Caudate nucleus (tissue), 63 donors: ENCODE measurements at places on chromosomes 13 and 19.

DNA sequence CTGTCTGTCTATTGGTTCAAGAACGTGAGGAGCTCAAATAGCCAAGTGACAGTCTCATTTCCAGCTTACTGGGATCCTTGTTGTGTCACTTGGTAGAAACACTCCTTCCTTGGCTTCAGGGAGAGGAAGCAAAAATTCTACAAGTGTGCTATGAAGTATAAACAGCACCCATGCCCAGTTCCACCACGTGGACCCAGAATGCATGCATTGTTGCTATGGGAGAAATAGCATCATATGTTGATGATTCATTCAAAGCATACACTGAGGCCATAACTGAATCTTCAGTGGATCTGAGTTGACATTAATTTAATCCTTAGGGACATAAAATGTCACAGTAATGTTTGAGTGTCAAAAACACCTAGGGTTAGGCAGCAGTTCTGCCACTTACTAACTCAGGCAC is 199.0 kb upstream of the RXFP2 start:
- DNase-seq: no peak

DNA sequence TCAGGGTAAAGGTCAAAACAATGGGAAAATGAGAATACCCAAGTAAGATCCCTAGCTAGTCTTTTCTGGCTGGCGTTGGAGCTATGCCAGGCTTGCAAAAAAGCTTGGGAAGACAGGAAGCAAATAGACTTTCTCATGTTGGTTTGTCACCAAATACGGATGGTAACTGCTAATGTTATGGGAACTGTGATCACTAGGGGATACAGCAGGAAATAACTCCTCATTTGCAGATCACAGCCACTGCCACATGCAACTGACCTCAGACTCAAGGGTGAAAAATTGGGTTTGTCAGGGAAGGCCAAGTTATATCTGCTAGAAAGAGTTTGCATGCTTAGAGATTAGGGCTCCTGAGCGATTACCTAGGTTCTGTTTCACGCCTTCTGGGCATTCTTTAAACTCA is 162.9 kb downstream of the NHLRC3 start:
- no peak for DNase-seq

- DNase-seq: no peak
Observed at GRCh38 chr13:110885966-110886869, 28.7 kb downstream of the ANKRD10 start.

DNA sequence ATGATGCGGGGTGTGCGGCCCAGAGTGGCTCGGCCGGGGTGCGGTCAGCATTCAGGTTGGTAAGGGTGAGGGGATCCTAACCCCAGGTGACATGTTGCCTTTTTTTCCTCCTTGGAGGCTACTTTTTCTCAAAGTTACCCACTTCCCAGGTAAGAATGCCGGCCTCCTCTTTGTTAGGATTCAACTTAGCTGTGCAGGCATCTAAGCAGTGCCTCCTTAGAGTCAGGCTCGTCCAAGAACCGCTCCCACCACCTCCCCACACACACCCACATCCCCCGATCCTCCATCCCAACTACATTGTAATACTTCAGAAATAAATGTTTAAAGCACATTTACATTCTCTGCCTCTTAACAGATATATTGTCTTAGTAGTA is 733 bp upstream of the ENOX1 start:
- no peak for DNase-seq

- no peak for DNase-seq
Observed at GRCh38 chr13:101838323-101838722, 385.8 kb downstream of the ITGBL1 start.

DNA sequence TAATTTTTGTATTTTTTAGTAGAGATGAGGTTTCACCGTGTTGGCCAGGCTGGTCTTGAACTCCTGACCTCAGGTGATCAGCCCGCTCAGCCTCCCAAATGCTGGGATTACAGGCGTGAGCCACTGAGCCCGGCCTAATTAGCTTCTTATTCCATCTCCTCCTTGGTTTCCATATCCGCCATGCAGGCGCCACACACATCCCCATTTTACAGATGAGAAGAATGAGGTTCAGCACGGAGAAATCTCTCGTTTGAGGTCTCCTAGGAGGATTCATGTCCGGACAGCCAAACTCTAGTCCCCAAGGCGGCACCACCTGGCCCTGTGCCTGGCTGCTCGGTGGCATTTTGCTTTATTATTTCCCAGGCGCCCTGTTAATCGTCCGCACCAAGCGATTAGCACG is 46.2 kb upstream of the PTPRS start:
- no peak for DNase-seq

GRCh38 chr13:30002577-30002976 is 152.2 kb upstream of the UBL3 start:
- no peak for DNase-seq

GRCh38 chr13:23992781-23993679 is 95.7 kb upstream of the C1QTNF9B start:
- peak; percentile 79 for DNase-seq

- DNase-seq: no peak
Observed at GRCh38 chr19:23394511-23394910, 760 bp downstream of the ZNF91 start.

- DNase-seq: no peak
Observed at GRCh38 chr13:75465236-75465635, 16.7 kb downstream of the TBC1D4 start.

DNA sequence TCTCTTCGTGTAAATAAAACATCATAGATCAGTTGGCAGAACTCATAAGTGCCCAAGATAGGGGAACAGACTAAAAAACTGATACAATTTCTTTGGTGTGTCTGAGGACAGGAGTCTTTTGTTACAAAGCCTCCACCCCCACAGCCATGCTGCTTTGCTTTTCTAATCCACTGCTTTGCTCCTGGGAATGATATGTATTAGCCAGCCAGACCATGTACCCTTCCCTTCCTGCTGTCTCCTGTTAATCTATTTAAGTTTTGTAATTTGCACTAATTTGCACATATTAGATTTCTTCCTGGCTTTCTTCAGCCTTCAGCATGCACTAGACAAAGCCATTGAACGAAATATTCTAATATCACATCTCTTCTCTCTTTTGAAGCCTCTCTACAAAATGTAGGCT is 130.5 kb downstream of the MAB21L1 start:
- DNase-seq: no peak

- no peak for DNase-seq
Observed at GRCh38 chr19:32176591-32176990, 168.8 kb upstream of the ZNF507 start.
